Nephron progenitor cell (in vitro differentiated cells): ENCODE measurements at places on chromosomes 1 and 21.

DNA sequence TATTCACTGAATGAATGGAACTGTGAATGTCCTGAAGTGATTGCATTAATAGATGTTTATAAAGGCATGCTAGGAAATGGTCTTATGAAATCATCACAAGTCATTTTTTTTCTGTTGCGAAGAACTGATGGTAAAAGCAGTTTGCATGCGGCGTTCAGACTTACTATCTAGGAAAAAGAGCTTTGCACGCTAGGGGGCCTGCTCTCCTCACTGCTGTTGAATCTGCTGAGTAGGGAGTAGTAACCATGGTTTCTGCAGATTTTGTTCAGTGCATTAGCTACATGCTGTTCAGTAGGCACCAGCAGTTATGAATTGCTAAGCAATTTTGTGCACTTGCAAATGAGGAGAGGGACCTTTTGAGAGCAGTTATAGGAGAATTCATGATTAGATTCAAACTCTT lies 57.9 kb downstream of the CENPF start:
- DNase-seq = peak; percentile 10

DNA sequence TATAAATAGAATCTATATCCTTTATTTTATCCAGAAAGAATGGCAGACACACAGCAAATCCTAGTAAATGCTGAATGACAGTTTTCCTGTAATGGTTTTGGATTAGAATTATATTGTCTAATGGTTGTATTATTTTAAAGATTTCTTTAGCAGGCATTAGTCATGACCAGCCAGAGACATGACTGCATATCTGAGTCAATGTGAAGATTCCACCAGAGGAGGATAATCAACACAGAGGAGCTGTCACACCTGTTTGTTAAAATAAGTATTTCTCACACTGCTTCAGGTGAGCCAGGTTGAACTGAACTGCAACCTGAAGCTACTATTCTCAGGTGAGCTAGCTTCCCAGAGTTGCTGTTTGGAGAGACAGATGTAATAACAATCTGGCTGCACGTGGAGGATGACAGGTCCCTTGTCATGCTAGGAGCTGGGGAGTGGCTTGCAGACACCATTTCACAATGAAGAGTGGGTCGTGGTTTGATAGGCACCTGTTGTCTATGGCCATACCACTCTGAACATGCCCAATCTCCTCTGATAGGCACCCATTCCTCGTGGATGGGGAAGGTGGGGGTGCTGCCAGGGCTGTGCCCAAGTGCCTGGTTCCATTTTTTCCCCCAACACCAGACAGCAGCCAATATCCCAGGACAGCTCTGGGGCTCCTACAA lies 94.3 kb downstream of the KCNJ6 start:
- DNase-seq = no peak

- DNase-seq = no peak
These were observed 78.6 kb upstream of the SLC44A3 start for GRCh38 chr1:94741510-94741909.

- DNase-seq = no peak
These were observed 143.9 kb upstream of the HMGB4 start for GRCh38 chr1:33719771-33720670.

DNA sequence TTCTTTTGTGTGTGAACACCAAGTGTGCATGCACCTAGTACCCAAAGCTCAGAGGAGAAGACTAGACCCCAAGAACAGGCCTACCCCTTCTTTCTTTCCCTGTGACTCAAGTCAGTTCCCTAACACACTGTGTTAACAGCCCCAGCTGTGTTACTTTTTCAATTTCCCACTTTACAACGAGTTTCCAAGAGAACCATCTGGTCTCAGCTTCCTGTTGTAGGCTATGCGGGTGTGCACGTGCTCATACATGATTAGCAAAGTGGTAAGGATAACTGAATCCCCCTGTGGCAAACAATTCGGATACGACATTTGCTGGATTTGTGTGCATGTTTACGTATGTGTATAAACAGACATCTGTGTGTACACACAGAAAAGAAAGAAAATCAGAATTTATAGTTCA lies 17.9 kb downstream of the IFNAR2 start:
- DNase-seq = no peak

DNA sequence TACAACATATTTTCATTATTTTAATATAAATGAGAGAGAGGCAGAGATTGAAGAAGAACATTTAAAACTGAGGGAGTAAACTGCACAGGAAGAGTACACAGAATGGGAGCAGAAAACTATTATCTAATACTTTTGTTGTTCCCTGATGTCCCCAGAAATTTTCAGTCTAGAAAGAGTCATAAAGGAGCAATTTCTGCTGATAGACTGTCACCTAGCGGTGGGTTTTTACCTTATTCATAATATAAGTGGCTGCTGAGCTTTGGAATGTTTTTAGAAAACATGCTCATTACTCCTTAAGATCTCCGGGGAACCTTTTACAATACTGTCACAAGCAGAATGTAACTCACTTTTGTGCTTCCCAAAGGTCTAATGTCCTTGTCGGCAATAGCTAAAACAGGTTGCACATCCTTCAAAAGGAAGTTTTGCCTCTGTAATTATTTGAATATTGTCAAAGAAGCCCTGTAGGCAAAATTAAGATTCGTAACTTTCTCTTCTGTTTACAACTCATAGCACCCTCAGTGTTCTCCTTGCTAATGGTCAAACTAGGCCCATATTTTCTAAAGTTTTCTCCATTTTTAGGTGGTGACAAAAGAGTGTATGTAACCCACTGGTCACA lies 4.9 kb upstream of the NPL start:
- no peak for DNase-seq

GRCh38 chr21:36055551-36055950 lies 4.8 kb downstream of the SETD4 start:
- DNase-seq = no peak
